ENCODE measurements at places on chromosomes 1 and 21.

DNA sequence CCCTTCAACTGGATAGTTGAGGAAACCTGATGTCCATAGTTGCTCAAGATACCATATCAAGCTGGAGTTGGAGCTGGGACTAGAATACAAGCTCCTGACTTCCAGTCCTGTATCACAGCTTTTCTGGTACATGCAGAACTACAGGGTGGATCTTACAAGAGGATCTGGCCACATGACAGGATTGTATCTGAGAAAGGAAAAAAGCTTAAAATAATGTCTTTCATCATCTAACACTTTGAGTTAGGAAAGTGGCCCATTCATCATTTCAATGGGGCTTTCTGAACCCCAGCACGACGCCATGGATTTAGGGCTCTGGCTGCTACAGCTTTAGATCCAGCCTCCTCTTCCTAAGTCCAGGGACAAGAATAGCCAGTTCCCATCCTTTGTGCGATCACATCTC is 46.9 kb downstream of the RASSF5 start:
- peaks cover 28% of the 10 kb centered on the region for H3K4me1 ChIP-seq
- DNase-seq, result no peak
- no peaks in the 10 kb centered on the region for H3K27me3 ChIP-seq
- no peak overlapping the region for H3K27ac ChIP-seq

DNA sequence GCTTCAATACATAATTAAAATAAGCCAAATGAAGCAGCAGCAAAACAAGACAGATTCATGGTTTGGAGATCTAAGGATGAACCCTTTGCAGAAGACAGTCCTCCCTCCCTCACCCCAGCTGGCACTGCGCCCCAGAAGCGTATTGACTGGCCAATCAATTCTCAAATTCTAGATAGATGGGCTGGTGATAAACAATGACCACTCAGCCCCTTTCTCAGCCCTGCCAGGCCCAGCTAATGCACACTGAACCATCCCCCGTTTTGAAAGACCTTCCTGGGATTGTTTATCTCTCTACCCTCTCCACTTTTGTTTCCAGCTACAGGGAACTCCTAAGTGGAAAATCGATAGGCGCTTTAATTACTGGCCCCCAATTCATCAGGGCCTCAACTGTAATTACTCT is 29.0 kb downstream of the TNR start:
- no peaks in the 10 kb centered on the region for H3K27me3 ChIP-seq
- no peak overlapping the region for H3K4me3 ChIP-seq
- H3K36me3 ChIP-seq, result no peaks in the 10 kb centered on the region
- no peaks in the 10 kb centered on the region for H3K4me1 ChIP-seq
- no peak overlapping the region for H3K27ac ChIP-seq

GRCh38 chr1:11729498-11730428 is 6.2 kb upstream of the AGTRAP start:
- no peak for DNase-seq
- no peaks in the 10 kb centered on the region for H3K27me3 ChIP-seq

DNA sequence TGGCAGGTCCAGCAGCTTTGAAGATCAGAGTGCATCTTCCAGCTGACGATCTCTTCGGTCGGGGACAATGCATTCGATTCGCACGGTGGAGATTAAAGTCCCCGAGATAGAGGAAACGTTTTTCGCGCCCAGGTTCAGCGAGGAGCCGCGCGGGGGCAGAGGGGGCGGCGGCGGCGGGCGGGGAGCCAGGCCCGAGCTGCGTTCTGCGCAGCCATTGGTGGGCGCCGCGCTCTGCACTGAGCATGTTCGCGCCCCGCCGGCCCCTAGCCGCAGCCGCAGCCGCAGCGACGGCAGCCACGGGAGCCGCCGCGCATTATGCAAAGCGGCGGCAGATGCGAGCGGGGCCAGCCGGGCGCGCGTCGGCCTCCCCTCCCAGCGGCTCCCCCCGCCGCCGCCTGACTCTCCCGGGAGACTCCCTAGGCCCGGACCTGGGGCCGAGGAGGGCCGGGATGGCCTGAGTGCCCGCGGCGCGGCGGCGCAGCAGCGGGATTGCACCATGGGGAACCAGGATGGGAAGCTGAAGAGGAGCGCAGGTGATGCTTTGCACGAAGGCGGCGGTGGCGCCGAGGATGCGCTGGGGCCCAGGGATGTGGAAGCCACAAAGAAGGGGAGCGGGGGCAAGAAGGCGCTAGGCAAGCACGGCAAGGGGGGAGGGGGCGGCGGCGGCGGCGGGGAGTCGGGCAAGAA is at the start of gene FMN2:
FMN2 (plus strand) TSS at position 270 of the 687 bp plus-strand sequence; CDS start at position 497, 227 bp downstream.
- H3K27ac ChIP-seq, result peak within 1 kb of the TSS; percentile 23
- DNase-seq, result peak; percentile 75

DNA sequence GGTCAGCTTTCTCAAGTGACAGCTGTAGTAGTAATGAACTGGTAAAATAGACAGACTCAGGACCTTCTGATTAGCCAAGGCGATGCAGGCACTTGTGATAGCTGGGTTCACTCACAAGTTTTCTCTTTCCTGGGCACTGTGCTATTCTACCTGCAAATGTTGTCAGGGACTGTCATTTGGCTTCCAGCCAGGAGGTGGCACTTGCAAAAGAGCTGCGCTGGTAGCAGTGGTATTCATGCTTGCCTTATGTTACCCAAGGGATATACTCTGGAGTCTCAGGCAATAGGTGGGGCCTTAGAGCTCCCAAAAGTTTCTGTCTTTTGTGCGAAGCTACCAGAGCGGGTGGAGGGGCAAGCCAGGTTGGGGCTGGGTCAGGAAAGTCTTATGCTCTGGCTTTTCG is 23.5 kb downstream of the IFI44 start:
- H3K36me3 ChIP-seq, result no peaks in the 10 kb centered on the region
- H3K4me3 ChIP-seq, result no peak overlapping the region
- no peaks in the 10 kb centered on the region for H3K4me1 ChIP-seq
- H3K27ac ChIP-seq, result no peak overlapping the region
- no peak for DNase-seq

GRCh38 chr1:54934869-54935268 is 45.6 kb upstream of the TMEM61 start:
- H3K27ac ChIP-seq, result peak overlapping the region; percentile 55
- no peaks in the 10 kb centered on the region for H3K36me3 ChIP-seq
- no peaks in the 10 kb centered on the region for H3K27me3 ChIP-seq
- DNase-seq, result peak; percentile 89
- H3K4me1 ChIP-seq, result peaks cover 25% of the 10 kb centered on the region

GRCh38 chr1:235225299-235225698 is 64.2 kb upstream of the RBM34 start:
- DNase-seq, result no peak
- peaks cover 17% of the 10 kb centered on the region for H3K36me3 ChIP-seq
- no peak overlapping the region for H3K27ac ChIP-seq
- no peaks in the 10 kb centered on the region for H3K4me1 ChIP-seq
- no peak overlapping the region for H3K4me3 ChIP-seq
- H3K27me3 ChIP-seq, result no peaks in the 10 kb centered on the region

GRCh38 chr1:205661429-205662134 is 18.7 kb downstream of the SLC45A3 start:
- H3K4me1 ChIP-seq, result peaks cover 33% of the 10 kb centered on the region
- no peak overlapping the region for H3K4me3 ChIP-seq
- no peak overlapping the region for H3K27ac ChIP-seq
- H3K27me3 ChIP-seq, result no peaks in the 10 kb centered on the region

GRCh38 chr21:45330075-45330781 is 42.5 kb upstream of the POFUT2 start:
- DNase-seq, result peak; percentile 86
- H3K27me3 ChIP-seq, result no peaks in the 10 kb centered on the region
- H3K4me3 ChIP-seq, result peak overlapping the region; percentile 48
- H3K4me1 ChIP-seq, result peaks cover 25% of the 10 kb centered on the region
- no peaks in the 10 kb centered on the region for H3K36me3 ChIP-seq

GRCh38 chr1:66546047-66546810 is 12.3 kb downstream of the SGIP1 start:
- H3K4me3 ChIP-seq, result no peak overlapping the region
- no peak for DNase-seq

- H3K27me3 ChIP-seq, result no peaks in the 10 kb centered on the region
- no peak for DNase-seq
- H3K27ac ChIP-seq, result no peak overlapping the region
- no peaks in the 10 kb centered on the region for H3K4me1 ChIP-seq
Observed at GRCh38 chr1:180854001-180854400, 58.7 kb upstream of the KIAA1614 start.

DNA sequence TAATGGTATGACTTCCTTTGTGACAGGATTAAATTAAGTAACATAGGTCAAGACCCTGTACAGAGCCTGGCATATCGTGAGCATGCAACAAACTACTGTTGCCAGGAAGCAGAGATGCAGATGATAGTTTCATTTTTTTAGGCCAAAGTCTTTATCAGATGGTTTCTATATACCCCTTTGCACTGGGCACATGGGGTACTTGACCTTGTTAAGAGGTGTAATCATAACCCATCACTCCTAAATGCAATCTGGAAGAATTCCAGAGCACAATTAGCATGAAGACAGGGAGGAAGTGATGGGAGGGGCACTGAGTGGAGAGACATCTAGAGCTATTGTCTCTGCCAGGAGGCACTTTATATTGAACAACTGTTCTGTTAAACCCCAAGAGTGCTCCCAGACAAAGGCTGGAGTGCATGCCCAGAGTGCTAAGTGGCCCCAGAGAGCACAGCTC is 22.1 kb downstream of the ZBTB17 start:
- no peaks in the 10 kb centered on the region for H3K27me3 ChIP-seq
- peak overlapping the region; percentile 60 for H3K27ac ChIP-seq
- H3K36me3 ChIP-seq, result no peaks in the 10 kb centered on the region
- H3K4me3 ChIP-seq, result no peak overlapping the region
- no peak for DNase-seq
- peaks cover 35% of the 10 kb centered on the region for H3K4me1 ChIP-seq

- 0 out of 2 replicates have a peak, but pooled peaks cover under 1% of the 10 kb centered on the region for H3K36me3 ChIP-seq
- DNase-seq, result no peak
- no peaks in the 10 kb centered on the region for H3K27me3 ChIP-seq
Observed at GRCh38 chr1:93095804-93096585, 16.9 kb downstream of the MTF2 start.

GRCh38 chr1:24206083-24206464 is 19.0 kb upstream of the IFNLR1 start:
- DNase-seq, result no peak
- H3K27ac ChIP-seq, result no peak overlapping the region
- H3K27me3 ChIP-seq, result no peaks in the 10 kb centered on the region
- H3K4me1 ChIP-seq, result peaks cover 34% of the 10 kb centered on the region
- H3K4me3 ChIP-seq, result no peak overlapping the region
- no peaks in the 10 kb centered on the region for H3K36me3 ChIP-seq

GRCh38 chr1:113813218-113813617 is 942 bp upstream of the RSBN1 start:
- H3K36me3 ChIP-seq, result no peaks in the 10 kb centered on the region
- DNase-seq, result no peak
- H3K4me3 ChIP-seq, result peak overlapping the region; percentile 92
- no peaks in the 10 kb centered on the region for H3K27me3 ChIP-seq
- peaks cover 29% of the 10 kb centered on the region for H3K4me1 ChIP-seq
- no peak overlapping the region for H3K27ac ChIP-seq
